Parietal lobe (tissue), 2 donors: ENCODE measurements at places on chromosomes 5 and 9. TPM values are rescaled to one million over a fixed set of nuclear protein-coding genes. Genes with fewer than 3 reads are reported as not detected.

Gene IL33
- total RNA-seq: 12.8 TPM

Gene FOXD4
- total RNA-seq: 0.31 TPM

Gene SPAG8
- 4.1 TPM for total RNA-seq

Gene GADD45G
- 13.8 TPM for total RNA-seq

Gene SLCO6A1
- 0.31 TPM for total RNA-seq

Gene ADCY2
- total RNA-seq: 23.2 TPM

Gene TERT
- total RNA-seq: not detected

Gene SPOCK1
- 70.7 TPM for total RNA-seq

Gene C9orf50
- not detected for total RNA-seq

Gene RASGRF2
- total RNA-seq: 22.5 TPM

Gene OR13J1
- total RNA-seq: not detected

Gene PCDHA9
- 42.6 TPM for total RNA-seq

Gene IFNA21
- not detected for total RNA-seq

Gene CCL19
- not detected for total RNA-seq

Gene ZBTB6
- total RNA-seq: 51.3 TPM

Gene LMAN2
- 93.0 TPM for total RNA-seq

Gene COL5A1
- total RNA-seq: 3.4 TPM

Gene FAM169A
- total RNA-seq: 58.2 TPM

Gene HTR4
- 0.31 TPM for total RNA-seq

Gene GFI1B
- total RNA-seq: not detected

Gene ADGRD2
- not detected for total RNA-seq

Gene NMUR2
- not detected for total RNA-seq

Gene NOL6
- total RNA-seq: 20.7 TPM

Gene ANKRA2
- total RNA-seq: 57.3 TPM

Gene PFN3
- 1.6 TPM for total RNA-seq

Gene IL4
- total RNA-seq: not detected

Gene MLANA
- not detected for total RNA-seq

Gene PRRX2
- total RNA-seq: not detected

Gene CDC14B
- total RNA-seq: 36.6 TPM

Gene CER1
- 0.63 TPM for total RNA-seq

Gene SNCAIP
- total RNA-seq: 73.6 TPM

Gene WNT8A
- not detected for total RNA-seq

Gene IL31RA
- total RNA-seq: not detected

Gene SERINC5
- 66.4 TPM for total RNA-seq

Gene PDCD1LG2
- 0.63 TPM for total RNA-seq

Gene NIPAL4
- total RNA-seq: not detected

Gene OR13C8
- total RNA-seq: not detected

Gene S1PR3
- total RNA-seq: 7.5 TPM

Gene SFXN1
- 94.8 TPM for total RNA-seq

Gene SLIT3
- 4.1 TPM for total RNA-seq

Gene C8G
- total RNA-seq: not detected

Gene GABRB2
- total RNA-seq: 77.0 TPM

Gene ANKRD34B
- total RNA-seq: 0.31 TPM
